ENCODE measurements at places on chromosomes 2 and 18. TPM values are rescaled to one million over a fixed set of nuclear protein-coding genes. Genes with fewer than 3 reads are reported as not detected.

LIMS3 gene
- 4.1 TPM for total RNA-seq

NUP35 gene
- total RNA-seq: 9.6 TPM

RPIA gene
- total RNA-seq: 17.4 TPM

CBLN2 gene
- not detected for total RNA-seq

TYMS gene
- total RNA-seq: 2.7 TPM

RRM2 gene
- total RNA-seq: 1.9 TPM

SERPINB13 gene
- total RNA-seq: not detected

OXER1 gene
- 0.40 TPM for total RNA-seq

MYO7B gene
- 0.32 TPM for total RNA-seq

MYL12A gene
- total RNA-seq: 1,520 TPM

TRIM43B gene
- total RNA-seq: not detected

MEP1B gene
- total RNA-seq: not detected

TEX44 gene
- not detected for total RNA-seq

TUBA4A gene
- total RNA-seq: 84.3 TPM

FKBP7 gene
- total RNA-seq: 6.5 TPM

DSG4 gene
- not detected for total RNA-seq

SCYGR4 gene
- total RNA-seq: not detected

CASP8 gene
- total RNA-seq: 2.8 TPM

NT5DC4 gene
- total RNA-seq: not detected

CRYGB gene
- not detected for total RNA-seq

PNPT1 gene
- 31.5 TPM for total RNA-seq
